Hippocampal formation (tissue), 2 donors: ENCODE measurements at places on chromosomes 5 and 9.

DNA sequence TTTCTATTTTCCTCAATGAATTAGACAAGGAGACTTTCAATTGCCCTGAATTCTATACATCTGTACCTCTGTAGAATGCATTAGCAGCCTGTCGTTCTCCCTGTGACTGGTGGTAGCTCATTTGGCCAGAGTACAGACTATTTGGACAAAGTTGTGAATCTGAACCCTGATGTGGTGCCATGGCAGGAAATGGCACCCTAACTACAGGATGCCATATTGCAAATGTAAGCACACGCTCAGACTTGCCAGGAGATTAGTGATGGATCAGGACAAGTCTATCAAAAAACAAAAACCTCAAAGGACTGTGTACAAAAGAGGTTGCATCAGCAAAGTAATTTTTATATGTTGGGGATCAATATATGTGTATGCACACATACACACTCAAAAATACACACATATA is 58.3 kb downstream of the SVEP1 start:
- no peak for DNase-seq

- peak; percentile 87 for DNase-seq
These were observed at the start of gene C9orf72 for GRCh38 chr9:27572918-27573633. Gene C9orf72 (minus strand): TSS chr9:27573481. CDS start chr9:27567120, 6,361 bp downstream.

DNA sequence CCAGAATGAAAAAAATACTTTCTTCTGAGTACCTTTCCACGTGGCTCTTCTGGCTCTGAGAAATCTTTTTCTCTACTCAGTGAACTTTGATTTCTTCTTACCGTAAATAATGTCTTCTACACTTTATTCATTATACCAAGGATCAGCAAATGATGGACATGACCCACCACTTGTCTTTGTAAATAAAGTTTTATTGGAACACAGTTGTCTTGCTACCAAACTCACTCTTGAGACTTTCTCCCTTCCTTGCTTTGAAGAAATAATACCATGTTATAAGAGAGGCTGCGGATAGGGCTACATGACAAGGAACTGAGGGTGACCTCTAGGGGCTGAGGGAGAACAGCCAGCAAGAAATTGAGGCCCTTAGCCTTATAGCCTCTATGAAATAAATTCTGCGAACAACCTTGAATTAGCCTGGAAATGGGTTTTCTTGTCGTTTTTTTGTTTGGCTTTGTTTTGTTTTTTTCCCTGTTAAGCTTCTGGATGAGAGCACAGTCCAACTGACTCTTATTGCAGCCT is 212.5 kb downstream of the COMMD10 start:
- DNase-seq, result no peak

DNA sequence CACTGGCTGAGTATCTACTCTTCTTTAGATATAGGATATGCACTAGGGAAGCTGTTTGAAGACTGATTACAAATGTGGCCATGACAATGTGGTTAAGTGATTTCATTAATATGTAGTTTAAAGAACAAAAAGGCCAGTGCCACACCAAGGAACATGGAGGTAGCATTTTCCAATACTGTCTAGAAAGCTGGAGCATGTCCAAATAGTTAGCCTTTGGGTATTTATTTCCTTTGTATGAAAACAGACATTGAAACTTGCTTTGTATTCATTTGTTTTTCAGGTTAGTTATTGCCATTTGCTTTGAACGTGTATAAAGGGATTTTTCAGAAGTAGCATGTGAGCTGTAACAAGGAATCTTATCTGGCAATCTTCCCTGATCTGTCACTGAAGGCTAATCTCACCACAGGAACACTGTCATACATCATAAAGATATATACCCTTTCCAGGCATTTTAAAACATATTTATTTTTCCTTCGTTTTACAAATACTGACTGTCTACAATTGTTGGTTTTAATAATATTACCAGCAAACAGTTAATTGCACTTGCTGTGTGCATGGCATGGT is 93.4 kb downstream of the PLPPR1 start:
- no peak for DNase-seq

DNA sequence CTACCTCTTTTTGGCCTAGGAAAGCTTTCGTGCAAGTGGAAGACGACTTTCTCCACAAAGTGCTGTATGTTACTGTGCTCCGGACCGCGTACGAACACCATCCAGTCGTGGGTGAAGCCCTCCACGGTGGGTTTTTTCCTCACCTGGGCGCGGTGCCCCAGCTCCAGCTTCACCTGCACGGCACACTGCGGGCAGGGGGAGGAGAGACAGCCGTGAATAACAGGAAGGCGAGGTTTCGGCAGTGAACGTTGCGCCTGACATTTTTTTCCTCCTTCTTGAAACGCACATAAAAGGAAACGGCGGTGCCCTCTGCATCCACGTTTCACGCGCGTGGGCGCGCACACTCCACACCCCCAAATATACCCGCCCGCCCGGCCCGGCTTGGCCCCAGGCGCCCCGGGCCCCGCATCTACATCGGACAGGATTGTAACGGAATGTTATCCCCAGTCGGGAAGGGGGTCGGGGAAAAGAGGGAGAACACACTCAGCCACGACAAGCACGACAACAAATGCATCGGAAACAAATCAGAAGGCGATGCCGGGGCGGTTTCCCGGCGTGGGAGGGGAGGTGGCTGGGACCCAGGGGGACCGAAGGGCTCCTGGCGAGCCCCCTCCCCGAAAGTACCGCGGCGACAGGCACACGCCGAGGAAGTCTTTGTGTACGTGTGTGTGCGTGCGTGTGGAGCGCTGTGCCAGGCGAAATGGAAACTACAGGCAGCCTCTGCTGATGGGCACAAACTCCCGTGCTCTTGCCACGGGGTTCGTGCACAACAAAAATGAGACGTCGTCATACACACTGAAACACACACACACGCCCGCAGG is 1.4 kb downstream of the MLLT3 start:
- DNase-seq, result no peak

- DNase-seq, result no peak
These were observed 8.3 kb downstream of the KIF2A start for GRCh38 chr5:62314213-62314830.

GRCh38 chr5:151264113-151264512 is 11.1 kb downstream of the GM2A start:
- DNase-seq, result no peak

DNA sequence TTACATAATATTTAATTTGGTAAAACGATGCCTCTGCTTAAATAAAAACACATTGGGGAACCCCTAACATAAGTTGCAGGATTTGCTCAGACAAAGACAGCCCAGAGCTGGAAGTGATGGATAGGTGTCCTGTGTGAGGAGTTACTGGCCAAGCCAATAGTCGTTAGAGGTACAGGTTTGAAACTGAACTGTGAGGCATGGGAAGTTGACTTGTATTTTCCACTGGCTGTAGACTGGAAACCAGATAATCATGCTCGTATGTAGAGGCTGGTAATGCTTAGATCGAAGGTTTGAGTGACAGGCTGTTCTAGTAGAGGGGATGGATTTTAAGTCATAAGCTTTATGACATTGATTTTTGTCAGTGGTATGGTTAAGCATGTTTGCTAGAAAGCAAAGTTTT is 24.8 kb downstream of the TEK start:
- no peak for DNase-seq

DNA sequence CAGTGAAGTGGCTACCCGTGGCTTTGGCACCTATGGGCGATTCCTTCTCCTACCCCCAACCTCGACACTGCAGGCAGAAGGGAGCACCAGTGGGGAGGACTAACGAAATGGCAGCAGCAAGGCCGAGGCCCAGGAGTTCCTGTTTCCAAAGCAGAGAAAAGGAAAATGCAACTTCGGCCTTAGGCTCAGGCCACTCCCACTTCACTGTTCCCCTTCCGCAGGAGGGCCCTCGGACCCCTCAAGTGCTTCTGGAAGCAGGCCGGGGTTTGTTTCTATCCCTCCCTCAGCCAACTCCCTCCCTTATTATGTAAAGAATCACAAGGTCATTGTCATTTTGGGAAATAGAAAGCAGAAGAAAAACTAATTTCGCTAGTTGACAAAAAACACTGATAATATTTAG is 36.4 kb upstream of the NKX2-5 start:
- DNase-seq, result no peak

GRCh38 chr5:177111720-177112394 is 21.7 kb upstream of the NSD1 start:
- peak; percentile 7 for DNase-seq

DNA sequence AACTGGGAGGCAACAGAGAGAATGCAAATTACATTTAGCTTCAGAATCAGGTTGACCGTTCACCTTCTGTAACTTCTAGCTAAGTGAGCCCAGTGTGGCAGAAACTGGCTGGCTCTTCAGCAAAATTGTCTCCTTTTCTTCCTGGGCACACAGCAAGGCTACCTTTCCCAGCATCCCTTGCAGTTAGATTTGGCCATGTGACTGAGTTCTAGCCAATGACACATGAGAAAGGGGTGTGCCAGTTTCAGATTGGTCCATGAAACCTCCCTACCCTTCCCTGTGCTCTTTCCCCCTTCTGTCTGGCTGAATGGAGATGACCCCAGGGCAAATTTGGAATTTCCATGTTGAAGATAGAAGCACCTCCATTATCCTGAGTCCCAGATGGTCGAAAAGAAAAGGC is 72.5 kb upstream of the SMIM23 start:
- no peak for DNase-seq

- DNase-seq, result no peak
These were observed 6.8 kb upstream of the CKS2 start for GRCh38 chr9:89304020-89304833.

GRCh38 chr9:92170848-92171247 is 55.6 kb upstream of the SPTLC1 start:
- no peak for DNase-seq

- DNase-seq, result no peak
These were observed 38.8 kb downstream of the MYO10 start for GRCh38 chr5:16897284-16897704.

DNA sequence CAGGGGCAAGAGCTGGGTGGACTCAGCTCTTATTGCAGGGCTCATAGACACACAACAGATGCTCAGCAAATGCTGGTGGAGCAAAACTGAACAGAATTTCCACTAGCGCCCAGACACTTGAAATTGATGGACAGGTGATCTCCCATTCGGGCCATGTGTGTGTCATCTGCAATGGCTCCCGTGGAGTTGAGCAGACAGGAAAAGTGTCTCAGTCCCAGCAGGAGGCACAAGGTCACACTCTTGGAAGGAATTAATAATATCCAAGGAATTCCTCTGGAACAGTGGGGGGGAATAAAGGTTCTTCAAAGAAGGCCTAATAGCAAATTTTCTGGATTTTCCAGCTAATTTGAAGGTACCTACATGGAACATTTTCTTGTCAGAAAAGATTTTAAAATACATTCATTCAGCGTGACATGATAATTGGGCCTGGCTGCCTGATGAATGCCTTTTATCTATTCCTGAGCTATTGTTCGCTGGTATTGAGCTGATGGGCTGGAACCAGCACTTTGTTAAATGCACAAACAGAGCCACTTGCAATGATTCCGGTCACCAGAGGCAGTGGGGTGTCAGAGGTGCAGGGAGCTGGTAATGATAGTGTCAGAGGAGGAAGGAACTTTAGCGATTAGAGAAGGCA is 31.5 kb upstream of the ALDH1B1 start:
- DNase-seq, result no peak

- DNase-seq, result no peak
These were observed 593.7 kb upstream of the KLF4 start for GRCh38 chr9:108083160-108083750.

DNA sequence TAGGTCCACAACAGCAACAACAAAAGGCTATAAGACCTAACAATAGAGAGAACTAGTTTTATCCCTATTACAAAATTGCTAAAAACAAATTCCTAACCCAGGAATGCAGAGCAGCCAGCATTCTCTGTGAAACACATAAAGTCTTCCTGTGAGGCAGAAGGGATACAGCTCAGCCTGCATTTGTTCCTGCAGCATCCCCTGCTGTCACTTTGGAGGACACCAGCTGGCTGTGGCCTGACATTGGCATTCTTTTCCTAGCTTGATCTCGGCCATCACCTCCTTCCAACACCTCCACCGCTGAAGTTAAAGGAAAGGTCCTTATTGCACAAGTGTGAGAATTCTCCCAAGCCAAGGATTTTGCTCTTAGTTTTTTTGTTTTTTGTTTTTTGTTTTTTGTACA is 186.1 kb downstream of the SNCAIP start:
- DNase-seq, result peak; percentile 4

DNA sequence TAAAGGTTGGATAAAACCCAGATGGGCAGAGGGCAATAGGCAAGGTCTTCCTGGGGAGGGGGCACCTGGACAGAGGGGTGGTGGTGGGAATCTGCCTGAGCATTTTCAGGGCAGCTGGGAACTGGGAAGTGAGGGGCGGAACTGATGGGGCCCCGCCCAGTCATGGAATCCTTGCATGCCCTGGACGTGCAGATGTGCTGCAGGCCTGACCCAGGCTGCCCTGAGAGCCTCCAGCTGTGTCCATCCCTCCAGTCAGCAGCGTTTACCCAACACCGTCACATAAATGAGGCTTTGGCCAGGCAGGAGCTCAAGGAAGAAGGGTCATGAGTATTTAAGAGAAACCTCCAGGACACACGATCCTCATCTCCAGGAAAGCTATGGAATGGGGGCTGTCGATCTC is 70.3 kb downstream of the DAB2IP start:
- DNase-seq, result no peak

DNA sequence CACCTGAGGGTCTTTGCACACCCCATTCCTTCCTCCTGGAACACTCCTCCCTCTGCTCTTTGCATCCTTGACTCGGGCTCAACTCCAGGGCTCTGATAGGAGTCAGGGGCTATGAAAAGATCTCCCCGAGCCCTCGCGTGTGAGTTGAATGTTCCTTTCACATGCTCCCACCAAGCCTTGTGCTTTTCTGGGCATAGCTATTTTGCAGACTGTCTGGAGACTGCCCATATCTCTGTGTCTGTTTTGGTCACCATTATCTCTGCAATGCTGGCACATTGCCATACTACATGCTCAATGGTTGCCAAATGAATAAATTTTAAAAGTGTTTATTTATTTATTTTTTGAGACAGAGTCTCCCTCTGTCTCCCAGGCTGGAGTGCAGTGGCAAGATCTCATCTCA is 56.9 kb upstream of the PLPP1 start:
- no peak for DNase-seq

- no peak for DNase-seq
These were observed 11.9 kb downstream of the LCN1 start for GRCh38 chr9:135533113-135533512.

GRCh38 chr5:150538007-150538917 is 30.3 kb downstream of the NDST1 start:
- no peak for DNase-seq

DNA sequence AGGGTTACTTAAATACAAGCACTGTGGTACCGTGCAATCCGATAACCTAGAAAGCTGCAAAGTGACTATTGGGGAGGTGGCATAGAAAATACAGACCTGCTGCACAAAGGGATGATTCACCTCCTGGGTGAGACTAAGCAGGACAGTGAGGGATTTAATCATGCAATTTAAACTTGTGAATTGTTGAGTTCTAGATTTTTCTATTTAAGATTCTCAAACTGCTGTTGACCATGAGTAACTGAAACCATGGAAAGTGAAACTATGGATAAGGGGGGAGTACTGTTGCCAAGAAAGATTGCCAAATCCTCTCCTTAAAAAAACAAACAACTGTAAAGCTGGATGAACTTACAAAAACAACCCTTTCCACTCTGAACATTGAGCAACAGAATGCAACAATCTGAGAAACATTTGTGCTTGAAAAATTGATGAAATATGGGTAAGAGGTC is 61.5 kb upstream of the NUDT12 start:
- no peak for DNase-seq
